ENCODE measurements at places on chromosomes 4 and X. TPM values are rescaled to one million over a fixed set of nuclear protein-coding genes. Genes with fewer than 3 reads are reported as not detected.

- H3K4me1 ChIP-seq: peaks cover 8% of the 10 kb centered on the region
- H3K36me3 ChIP-seq: no peaks in the 10 kb centered on the region
- peaks cover 56% of the 10 kb centered on the region for H3K27me3 ChIP-seq
- DNase-seq: no peak
- no peak within 1 kb of the TSS for H3K27ac ChIP-seq
- no peak within 1 kb of the TSS for H3K4me3 ChIP-seq
Observed at GRCh38 chr4:56681158-56681852, at the start of gene HOPX. Gene HOPX, minus strand, starts transcription at chr4:56681296. Its CDS starts 23,480 bp downstream, at chr4:56657816.

The XAGE2 gene
- not detected for total RNA-seq

- H3K36me3 ChIP-seq: peaks cover 9% of the 10 kb centered on the region
- H3K27ac ChIP-seq: no peak overlapping the region
- no peaks in the 10 kb centered on the region for H3K27me3 ChIP-seq
- no peak for DNase-seq
Observed at GRCh38 chr4:142322996-142323395, 523.1 kb downstream of the INPP4B start.

GRCh38 chrX:40623665-40624064 lies 437 bp downstream of the MPC1L start:
- DNase-seq: no peak
- no peak overlapping the region for H3K4me3 ChIP-seq
- H3K4me1 ChIP-seq: no peaks in the 10 kb centered on the region
- no peak overlapping the region for H3K27ac ChIP-seq

- no peak overlapping the region for H3K27ac ChIP-seq
- no peaks in the 10 kb centered on the region for H3K27me3 ChIP-seq
- no peak overlapping the region for H3K4me3 ChIP-seq
- H3K36me3 ChIP-seq: no peaks in the 10 kb centered on the region
- no peak for DNase-seq
Observed at GRCh38 chr4:12359420-12359819, 930.7 kb upstream of the HS3ST1 start.

DNA sequence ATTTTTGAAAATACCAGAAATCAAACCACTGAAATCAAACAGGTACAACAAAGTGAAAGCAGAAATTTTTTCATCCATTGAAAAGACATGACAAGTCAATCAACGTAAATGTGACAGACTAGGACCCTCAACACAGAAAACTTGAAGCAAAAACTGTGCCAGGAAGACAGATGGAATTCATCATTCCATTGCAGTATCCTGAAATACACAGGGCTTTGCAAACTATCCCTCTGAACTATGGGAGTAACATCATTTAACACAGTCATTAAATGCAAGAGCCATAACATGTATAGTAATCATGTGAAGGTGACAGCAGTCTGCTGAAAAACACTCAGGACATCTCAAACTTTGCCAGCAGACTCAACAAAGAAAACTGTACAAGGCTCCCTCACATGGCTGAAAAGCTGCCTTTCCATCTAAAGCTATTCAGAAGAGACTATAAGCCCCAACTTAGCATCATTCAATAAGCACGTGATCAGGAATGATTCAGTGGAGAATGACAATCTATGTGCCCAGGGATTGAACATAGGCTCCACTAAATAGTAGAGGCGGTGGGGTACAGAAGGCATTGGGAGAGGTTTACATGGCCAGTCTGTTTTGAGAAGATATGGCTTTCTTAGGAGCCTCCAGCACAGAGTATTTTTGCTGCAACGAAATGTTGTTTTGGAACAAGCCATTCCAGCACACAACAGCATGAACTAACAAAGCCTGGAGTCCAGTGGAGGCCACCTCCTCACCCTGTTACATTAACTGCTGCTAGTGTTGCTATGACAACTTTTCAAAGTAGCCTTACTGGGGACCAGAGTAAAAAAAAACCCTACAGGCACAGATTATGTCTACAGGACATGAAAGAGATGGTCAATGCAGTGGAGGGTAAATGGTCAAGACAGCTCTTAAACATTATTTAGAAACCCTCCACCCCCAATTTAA lies 274.5 kb upstream of the NOCT start:
- no peaks in the 10 kb centered on the region for H3K36me3 ChIP-seq
- no peak overlapping the region for H3K27ac ChIP-seq
- no peak for DNase-seq
- H3K27me3 ChIP-seq: no peaks in the 10 kb centered on the region
- peaks cover 17% of the 10 kb centered on the region for H3K4me1 ChIP-seq

GRCh38 chrX:23901060-23901459 lies 6.7 kb downstream of the APOO start:
- H3K36me3 ChIP-seq: no peaks in the 10 kb centered on the region
- H3K27ac ChIP-seq: no peak overlapping the region
- H3K4me3 ChIP-seq: no peak overlapping the region

DNA sequence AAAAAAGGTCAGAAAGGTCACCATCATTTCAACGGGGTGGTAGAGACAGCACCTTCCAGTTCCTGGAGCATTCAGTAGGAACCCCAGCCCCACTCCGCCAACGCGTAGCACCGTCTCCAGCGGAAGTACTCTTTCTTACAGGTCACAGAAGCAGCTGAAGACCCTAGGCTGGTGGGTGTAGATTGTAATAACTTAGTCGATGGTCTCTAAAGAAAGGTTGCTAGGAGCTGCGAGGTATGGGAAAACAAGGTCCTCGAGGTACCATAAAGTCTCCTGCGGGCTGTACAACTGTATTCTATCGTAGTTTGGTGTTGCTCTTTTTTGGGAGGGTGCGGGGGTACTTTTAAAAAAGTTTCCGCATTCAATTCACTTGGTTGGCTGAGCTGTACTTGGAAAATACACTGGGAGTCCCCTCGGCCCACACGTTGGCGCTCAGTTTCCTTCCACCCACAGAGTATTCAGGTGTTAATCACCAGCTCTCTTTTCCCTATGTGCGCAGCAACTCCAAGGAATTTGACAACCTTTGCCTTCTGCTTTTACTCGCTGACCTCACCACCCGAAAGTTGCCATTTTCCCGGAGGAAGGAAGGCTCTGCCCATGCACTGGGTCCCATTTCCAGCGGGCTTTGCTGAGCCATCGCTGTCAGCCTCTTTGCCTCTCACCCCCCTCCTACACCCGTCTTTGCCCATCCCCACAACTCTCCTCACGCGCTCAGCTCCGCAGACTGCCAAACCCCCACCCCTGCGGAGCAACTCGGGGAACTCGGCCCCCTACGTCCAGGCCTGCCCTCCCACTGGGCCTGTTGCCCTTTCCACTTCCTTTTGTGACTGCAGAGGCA lies 4.8 kb upstream of the SOX3 start:
- H3K4me1 ChIP-seq: peaks cover 7% of the 10 kb centered on the region
- H3K27me3 ChIP-seq: peaks cover 63% of the 10 kb centered on the region
- no peak overlapping the region for H3K4me3 ChIP-seq
- H3K27ac ChIP-seq: no peak overlapping the region
- no peak for DNase-seq

- no peak overlapping the region for H3K27ac ChIP-seq
- H3K4me1 ChIP-seq: peaks cover 7% of the 10 kb centered on the region
- H3K4me3 ChIP-seq: no peak overlapping the region
Observed at GRCh38 chr4:10347281-10347795, 109.9 kb downstream of the ZNF518B start.

The ADH1B gene
- total RNA-seq: 5.7 TPM

GRCh38 chr4:184382189-184382846 lies 92.0 kb downstream of the IRF2 start:
- peak overlapping the region; percentile 88 for H3K27ac ChIP-seq
- H3K4me1 ChIP-seq: peaks cover 38% of the 10 kb centered on the region
- peaks cover 10% of the 10 kb centered on the region for H3K36me3 ChIP-seq
- H3K4me3 ChIP-seq: no peak overlapping the region
- no peak for DNase-seq

- no peak for DNase-seq
- H3K4me1 ChIP-seq: peaks cover 3% of the 10 kb centered on the region
- H3K27ac ChIP-seq: no peak overlapping the region
- no peaks in the 10 kb centered on the region for H3K27me3 ChIP-seq
Observed at GRCh38 chrX:74160816-74161215, 143.2 kb upstream of the ZCCHC13 start.

The AKAP14 gene
- not detected for total RNA-seq

The OTUD6A gene
- total RNA-seq: not detected

DNA sequence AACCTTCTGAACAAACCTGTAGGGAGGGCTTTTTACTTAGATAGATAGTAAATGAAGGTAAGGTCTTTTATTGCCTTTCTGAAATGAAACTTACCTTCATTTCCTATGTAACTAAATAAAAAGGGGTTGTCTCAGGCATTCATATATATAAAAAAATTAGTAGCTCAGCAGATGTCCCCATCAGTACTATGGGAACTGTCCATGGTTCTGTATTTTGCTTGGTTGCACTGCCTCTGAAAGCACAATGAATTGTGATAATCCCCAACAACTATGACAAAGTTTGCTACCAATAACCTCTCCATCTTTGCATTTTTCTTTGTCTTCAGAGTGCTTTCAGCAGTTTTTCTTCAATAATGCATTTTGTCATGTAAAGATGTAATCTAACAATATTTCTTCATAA lies 222.4 kb downstream of the SLIT2 start:
- no peak overlapping the region for H3K4me3 ChIP-seq
- DNase-seq: no peak
- H3K27me3 ChIP-seq: no peaks in the 10 kb centered on the region
- no peaks in the 10 kb centered on the region for H3K36me3 ChIP-seq
- no peaks in the 10 kb centered on the region for H3K4me1 ChIP-seq

DNA sequence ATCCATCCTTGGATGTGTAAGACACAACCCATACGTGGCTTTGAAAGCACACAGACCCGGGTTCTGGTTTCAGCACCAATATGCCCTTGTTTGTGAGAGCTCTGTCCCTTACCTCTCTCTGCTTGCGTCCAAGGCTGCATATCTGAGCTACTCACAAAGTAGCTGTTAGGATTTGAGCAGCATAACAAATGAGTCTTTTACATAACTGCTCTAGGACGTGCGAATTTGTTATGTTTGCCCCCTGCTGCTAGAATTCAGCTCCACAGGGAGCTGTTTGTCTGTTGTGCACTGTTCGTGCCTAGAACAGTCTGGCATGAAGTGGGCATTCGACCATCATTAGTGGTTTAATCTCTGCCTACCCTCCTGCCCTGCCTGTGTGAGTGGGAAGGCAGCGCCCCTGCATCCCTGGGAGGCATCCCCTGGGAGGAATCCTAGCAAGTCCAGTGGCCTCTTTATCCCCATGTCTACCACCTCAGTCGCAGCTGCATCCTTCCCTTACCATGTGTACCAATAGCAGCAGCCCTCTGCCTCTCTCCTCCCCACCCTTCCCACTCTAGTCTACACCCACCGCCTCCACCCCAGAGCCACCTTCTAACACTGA lies 42.1 kb downstream of the SLC2A9 start:
- H3K27ac ChIP-seq: no peak overlapping the region
- DNase-seq: peak; percentile 62

Data from osteocyte (in vitro differentiated cells).